ENCODE measurements at places on chromosomes 5 and 9. TPM values are rescaled to one million over a fixed set of nuclear protein-coding genes. Genes with fewer than 3 reads are reported as not detected.

GLDC gene
- 0.27 TPM for polyA plus RNA-seq

MUSK gene
- 0.08 TPM for polyA plus RNA-seq

GRCh38 chr9:77834898-77835488 lies 186.9 kb upstream of the GNA14 start:
- H3K27me3 ChIP-seq: no peaks in the 10 kb centered on the region
- H3K36me3 ChIP-seq: no peaks in the 10 kb centered on the region
- peaks cover 32% of the 10 kb centered on the region for H3K4me1 ChIP-seq
- no peak overlapping the region for H3K4me3 ChIP-seq

DNA sequence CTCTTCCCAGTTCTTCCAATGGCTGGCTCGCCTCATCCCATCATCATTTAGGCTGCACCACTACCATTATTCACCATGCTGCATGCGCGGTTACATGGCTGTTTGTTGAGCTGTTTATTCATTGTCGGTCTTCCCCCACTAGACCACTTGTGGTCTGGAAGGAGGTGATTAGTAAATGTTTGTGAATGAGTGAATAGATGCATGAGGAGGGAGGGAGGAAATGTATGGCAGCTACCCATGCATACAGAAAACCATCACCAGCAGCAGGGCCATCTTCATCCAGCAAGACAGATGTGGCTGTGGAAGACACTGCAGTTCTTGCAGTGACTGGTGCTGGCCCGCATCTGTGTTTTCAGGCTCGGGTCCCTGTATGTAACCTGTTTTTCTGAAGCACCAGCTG lies 113.3 kb upstream of the SAP30L start:
- no peaks in the 10 kb centered on the region for H3K36me3 ChIP-seq
- H3K27me3 ChIP-seq: no peaks in the 10 kb centered on the region
- H3K4me1 ChIP-seq: no peaks in the 10 kb centered on the region
- no peak overlapping the region for H3K27ac ChIP-seq
- DNase-seq: no peak

DNA sequence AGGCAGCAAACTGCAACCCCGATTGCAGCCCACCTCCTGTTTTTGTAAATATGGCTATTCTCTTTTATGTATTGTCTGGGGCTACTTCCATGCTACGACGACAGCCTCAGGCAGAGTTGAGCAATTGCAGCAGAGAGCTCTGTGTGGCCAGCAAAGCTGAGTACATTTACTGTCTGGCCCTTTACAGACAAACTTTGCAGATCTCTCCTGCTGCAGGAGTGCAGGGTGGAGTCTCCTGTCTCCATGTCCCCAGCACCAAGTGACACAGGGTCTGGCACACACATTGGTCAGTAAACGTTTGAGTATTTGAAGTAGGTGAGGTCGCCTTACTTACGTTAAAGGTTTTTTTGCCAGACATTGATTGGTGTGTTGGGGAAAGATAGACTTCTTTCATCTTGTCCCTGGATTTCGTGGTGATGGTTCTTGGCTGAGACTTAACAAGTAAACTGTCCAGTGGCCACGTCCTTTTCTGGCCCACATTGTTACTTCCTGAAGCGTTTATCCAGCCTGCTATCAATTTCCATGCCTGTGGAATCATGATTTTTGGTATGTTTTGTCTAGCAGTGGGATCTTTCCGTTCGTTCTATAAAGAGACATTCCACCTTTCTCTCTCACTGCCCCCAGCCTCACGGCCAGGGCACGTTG lies 27.2 kb downstream of the PRRC2B start:
- H3K27me3 ChIP-seq: no peaks in the 10 kb centered on the region
- H3K36me3 ChIP-seq: no peaks in the 10 kb centered on the region
- H3K27ac ChIP-seq: peak overlapping the region; percentile 84
- peaks cover 54% of the 10 kb centered on the region for H3K4me1 ChIP-seq
- H3K4me3 ChIP-seq: no peak overlapping the region

GRCh38 chr5:151034422-151035379 lies 14.3 kb downstream of the GPX3 start:
- H3K36me3 ChIP-seq: no peaks in the 10 kb centered on the region
- DNase-seq: no peak
- H3K4me3 ChIP-seq: no peak overlapping the region
- H3K4me1 ChIP-seq: peaks cover 23% of the 10 kb centered on the region
- no peak overlapping the region for H3K27ac ChIP-seq

Data from adrenal gland (tissue), 19 donors.